ENCODE measurements at places on chromosomes 7 and 10.

DNA sequence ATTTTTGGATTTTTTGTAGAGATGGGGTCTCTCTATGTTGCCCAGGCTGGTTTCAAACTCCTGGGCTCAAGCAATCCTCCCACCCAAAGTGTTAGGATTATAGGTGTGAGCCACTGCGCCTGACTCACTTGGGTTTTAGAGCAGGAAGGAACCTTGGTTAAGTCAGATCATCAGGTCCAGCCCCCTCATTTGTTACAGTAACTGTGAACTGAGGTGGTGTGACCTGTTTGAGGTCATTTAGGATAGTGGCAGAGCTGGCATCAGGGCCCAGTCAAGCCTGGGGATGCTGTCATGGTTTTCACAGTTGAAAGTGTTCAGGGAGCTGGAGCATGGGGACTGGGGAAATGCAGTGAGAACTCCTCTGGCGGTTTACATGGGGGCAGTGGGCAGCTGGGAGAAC is 159.6 kb downstream of the TAX1BP1 start:
- DNase-seq, result no peak

- DNase-seq, result no peak
These were observed 3.2 kb upstream of the PPP1R3A start for GRCh38 chr7:113922049-113922448.

DNA sequence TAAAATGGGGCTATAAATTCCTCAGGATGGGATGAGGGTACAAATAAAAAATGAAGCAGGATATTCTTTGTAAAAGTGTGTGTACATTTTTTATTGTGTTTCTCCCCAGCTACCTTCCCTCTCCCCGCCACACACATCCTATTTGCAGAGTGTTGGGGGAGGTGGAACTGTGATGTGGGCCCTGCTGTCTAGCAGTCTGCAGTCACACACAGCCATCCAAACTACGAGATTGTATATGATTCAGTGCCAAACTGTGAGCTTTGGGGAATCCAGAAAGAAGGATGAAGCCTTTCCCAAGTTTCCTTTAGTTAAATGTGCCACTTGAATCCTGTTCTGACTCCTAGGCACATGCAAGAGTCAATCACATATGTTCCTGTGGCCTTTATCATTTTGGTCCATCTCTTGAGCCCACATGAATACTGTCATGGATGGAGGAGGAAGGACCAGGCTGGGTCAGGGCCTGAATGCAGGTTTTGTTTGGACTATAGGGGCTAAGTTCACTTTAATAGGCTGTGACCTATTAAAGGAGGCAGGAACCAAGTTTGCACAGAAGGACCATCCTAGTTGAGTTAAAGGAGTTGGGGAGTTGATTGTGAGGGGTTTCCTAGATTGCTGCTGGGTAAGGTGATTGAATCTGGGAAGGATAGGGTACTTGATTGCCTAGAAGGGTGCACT is 1.1 kb upstream of the SEMA4G start:
- DNase-seq, result no peak

- DNase-seq, result no peak
These were observed 224.8 kb downstream of the MTERF1 start for GRCh38 chr7:91655656-91656055.

DNA sequence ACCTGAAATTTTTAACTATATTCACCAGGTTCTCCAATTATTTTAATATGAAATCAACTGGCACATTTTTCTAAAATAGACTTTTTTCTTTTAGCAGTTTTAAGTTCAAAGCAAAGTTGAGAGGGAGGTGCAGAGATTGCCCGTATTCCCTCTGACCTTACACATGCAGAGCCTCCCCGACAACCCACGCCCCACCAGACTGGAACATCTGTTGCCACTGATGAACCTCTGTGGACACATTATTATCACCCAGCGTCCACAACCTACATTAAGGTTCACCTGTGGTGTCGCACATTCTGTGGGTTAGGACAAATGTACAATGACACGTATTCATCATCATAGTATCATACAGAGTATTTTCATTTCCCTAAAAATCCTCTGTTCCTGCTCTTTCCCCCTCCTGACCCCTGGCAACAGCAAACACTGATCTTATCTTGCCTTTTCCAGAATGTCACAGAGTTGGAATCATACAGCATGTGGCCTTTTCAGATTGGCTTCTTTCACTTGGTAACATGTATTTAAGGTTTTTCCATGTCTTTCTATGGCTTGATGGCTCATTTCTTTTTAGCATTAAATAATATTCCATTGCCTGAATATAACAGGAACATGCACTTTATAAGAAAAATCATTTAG is 37.1 kb downstream of the COBL start:
- DNase-seq, result no peak

DNA sequence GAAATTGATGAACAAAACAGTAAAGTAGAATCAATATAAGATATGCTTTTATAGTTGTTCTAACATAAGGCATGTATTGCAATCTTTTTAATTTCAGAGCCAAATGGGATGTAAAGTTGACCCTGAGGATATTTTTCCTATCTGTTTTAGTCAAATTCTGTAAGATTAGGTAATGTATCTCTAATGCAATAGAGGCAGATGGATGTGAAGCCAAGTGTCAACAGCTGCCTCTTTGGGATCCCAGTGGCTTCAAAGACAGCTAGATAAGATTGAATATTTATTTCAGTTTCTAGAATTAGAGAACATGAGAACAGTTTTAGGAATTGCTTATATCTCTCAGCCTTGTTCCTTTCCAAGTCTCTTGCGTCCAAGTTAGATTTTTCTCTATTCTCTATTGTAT is 208.3 kb downstream of the DNAJB9 start:
- no peak for DNase-seq

GRCh38 chr10:102242118-102242485 is 790 bp upstream of the PITX3 start:
- DNase-seq, result no peak

DNA sequence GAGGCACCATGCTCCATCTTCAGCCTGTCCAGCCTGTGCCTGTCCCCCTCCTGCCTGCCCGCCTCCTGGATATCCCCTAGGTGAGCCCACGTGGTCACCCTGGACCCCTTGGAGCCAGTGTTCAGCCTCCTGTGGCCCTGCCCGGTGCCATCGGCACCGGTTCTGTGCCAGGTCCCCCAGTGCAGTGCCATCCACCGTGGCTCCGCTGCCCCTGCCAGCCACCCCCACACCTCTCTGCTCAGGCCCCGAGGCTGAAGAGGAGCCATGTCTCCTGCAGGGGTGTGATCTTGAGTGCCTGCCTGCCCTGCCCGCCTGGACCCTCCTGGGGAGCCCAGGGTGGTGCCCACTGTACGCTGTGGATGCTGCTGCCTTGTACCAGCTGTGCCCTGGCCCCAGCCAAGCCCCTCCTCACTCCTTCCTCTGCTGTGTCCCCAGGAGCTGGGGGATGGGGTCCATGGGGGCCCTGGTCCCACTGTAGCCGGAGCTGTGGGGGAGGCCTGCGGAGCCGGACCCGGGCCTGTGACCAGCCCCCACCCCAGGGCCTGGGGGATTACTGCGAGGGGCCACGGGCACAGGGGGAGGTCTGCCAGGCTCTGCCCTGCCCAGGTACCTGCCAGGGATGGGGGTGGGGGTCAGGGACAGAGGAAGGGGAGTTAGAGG is 26.2 kb upstream of the ZNF862 start:
- no peak for DNase-seq

GRCh38 chr7:47521011-47521795 is 60.7 kb downstream of the TNS3 start:
- DNase-seq, result no peak

- no peak for DNase-seq
These were observed 217.3 kb downstream of the CELF2 start for GRCh38 chr10:11234857-11235531.

- DNase-seq, result no peak
These were observed 33.2 kb downstream of the TMEM229A start for GRCh38 chr7:123999703-124000102.

- DNase-seq, result no peak
These were observed 1071.1 kb downstream of the XPNPEP1 start for GRCh38 chr10:108852211-108852610.

DNA sequence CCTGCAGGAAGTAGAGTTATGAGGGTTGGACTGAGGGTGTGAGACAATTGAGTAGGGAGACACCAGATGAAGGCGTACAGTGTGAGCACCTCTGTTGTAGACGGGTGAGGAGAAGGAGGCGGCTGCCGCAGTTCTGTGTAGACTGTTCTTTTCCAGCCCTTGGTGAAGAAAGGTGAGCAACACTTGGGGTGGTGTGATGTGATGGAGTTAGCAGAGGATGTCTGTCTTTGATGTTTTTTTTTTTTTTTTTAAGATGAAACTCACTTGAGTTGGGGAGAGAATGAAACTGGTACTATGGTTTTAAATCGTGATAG is 42.8 kb upstream of the RNF216 start:
- DNase-seq, result peak; percentile 40

GRCh38 chr10:71766717-71767419 is 6.5 kb downstream of the VSIR start:
- no peak for DNase-seq

- no peak for DNase-seq
These were observed 101.4 kb downstream of the RELN start for GRCh38 chr7:103887853-103888602.

DNA sequence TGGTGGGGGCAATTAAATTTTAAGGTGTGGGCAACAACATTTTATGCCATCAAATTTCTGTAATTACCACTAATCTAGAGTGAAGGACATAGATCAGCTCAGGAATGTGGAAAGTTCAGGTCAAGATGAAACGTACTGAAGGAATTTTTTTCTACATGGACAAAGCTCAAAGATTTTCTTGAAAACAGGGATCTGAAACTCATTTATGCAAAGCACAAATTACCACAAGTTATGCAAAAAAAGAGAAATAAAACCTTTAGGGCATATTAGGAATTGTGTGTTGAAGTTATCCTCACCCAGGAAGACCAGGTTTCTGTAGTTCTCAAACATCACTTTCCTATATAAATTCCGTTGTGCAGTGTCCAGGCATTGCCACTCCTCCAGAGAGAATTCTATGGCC is 18.9 kb downstream of the ZNF680 start:
- no peak for DNase-seq

GRCh38 chr7:75629044-75629443 is 109.7 kb downstream of the HIP1 start:
- no peak for DNase-seq

DNA sequence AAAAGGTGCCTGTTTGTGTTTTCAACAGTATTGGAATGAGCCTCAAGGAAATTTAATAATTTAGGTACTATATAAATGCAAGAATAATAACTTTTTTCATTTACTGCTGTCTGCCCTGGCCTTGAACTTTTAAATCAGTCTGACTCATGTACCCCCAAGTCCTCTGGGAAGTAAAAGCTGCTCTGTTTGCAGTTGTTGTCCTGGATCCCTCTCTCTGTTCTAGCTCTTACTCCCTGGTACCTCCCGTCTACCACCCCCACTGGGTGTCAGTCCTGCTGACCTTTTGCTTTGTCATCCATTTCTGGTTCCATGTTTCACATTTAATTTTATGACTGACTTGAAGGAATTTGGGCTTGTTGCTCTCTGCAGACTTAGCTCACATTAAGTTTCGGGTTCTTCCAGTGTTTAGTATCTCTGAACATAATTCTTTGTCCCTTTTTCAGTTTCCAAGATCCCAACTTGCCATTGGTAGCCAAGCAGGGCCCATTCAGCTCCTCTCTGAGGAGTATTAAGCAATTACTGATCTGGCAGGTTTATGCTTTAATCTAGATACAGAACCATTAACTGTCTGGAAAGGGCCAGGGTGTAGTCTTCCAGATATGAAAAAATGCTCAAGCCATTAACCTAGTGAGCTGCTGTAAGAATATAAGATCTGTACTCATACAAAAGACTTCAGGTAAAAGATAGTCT is 208.7 kb upstream of the FAM3C start:
- no peak for DNase-seq

DNA sequence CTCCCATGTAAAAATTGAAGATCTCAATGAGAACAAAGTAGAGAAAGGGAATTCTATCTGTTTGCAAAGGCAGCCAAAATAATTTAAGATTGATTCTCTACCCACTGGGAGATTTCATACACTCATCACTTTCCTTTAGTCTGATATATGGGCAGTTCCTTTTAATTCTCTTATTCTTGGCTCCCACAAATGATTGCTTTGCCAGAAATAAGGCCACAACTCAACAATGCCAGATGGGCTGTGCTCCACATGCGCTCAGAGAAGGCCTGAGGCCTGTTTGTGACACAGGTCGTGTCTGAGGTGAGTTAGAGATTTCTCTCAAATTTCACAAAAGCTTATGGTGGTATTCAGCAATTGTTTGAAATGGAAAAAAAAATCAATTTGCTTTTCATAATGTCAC is 501.9 kb upstream of the SEMA3D start:
- DNase-seq, result no peak

DNA sequence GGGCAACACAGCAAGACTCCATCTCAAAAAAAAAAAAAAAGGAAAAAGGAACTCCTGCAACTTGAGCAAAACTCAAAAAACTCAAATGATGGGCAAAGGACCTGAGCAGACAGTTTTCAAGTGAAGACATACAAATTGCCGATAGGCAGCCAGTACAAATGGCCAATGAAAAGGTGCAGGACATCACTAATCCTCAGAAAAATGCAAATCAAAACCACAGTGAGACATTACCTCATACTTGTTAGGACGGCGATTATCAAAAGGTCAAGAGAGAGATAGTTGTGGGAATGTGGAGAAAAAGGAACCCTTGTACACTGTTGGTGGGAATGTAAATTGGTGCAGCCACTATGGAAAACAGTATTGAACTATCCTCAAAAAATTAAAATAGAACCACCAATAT is 16.8 kb downstream of the SVOPL start:
- DNase-seq, result no peak

- no peak for DNase-seq
These were observed 66.0 kb downstream of the ANLN start for GRCh38 chr7:36455646-36456045.

GRCh38 chr7:90955641-90956207 is 308.5 kb upstream of the FZD1 start:
- no peak for DNase-seq

GRCh38 chr7:79982141-79982770 is 152.4 kb upstream of the GNAI1 start:
- no peak for DNase-seq

GRCh38 chr7:49845626-49846025 is 72.2 kb downstream of the VWC2 start:
- DNase-seq, result no peak

- no peak for DNase-seq
These were observed 17.9 kb downstream of the ANKRD22 start for GRCh38 chr10:88833723-88834122.

- DNase-seq, result no peak
These were observed 93.0 kb downstream of the KCNMA1 start for GRCh38 chr10:77544617-77545016.

GRCh38 chr10:62726638-62727037 is 77.9 kb upstream of the ADO start:
- no peak for DNase-seq

- no peak for DNase-seq
These were observed 132.7 kb downstream of the ICA1 start for GRCh38 chr7:8129318-8129659.

GRCh38 chr7:27602766-27603165 is 59.9 kb downstream of the HIBADH start:
- DNase-seq, result no peak

- no peak for DNase-seq
These were observed 63.0 kb downstream of the TCERG1L start for GRCh38 chr10:131248376-131249165.

GRCh38 chr10:29783201-29783947 is 148.6 kb upstream of the SVIL start:
- DNase-seq, result no peak
